MCF 10A (cell line): ENCODE measurements at places on chromosomes 1 and 21. TPM values are rescaled to one million over a fixed set of nuclear protein-coding genes. Genes with fewer than 3 reads are reported as not detected.

DNA sequence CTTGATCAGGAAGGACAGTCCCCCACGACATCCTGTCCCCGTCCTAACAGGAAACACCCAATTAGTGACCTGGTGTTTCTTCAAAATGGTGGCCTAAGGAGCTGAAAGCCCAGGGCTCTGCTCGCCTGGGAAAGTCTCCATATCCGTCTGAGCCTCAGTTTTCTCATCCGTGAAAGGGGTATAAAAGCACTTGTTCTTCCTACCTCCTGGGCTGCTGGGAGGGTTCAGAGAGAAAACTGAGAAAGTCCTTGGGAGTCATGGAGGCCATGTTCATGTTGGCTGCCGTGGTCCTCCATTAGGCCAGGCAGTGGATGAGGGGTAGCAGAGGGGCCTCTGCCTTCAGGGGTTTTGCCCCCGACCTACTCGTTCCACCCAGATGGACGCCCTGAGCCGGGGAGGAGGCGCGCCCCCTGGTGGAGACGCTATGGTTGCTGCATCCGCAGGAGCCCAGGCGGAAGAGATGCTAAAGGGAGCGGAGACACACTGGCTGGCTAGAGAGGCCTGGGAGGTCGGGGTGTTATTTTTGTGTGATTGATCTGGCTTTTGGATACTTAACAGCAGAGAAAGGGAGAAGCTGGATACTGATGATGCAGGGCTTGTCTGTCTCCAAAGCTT lies 113.5 kb downstream of the PRDM2 start:
- no peak for DNase-seq

DNASE2B gene
- total RNA-seq: not detected in 2 replicates

FCRL2 gene
- not detected in 2 replicates for total RNA-seq

IGFN1 gene
- total RNA-seq: 0.05 and 0.26 TPM in 2 replicates

UBIAD1 gene
- 21.7 and 23.2 TPM in 2 replicates for total RNA-seq

- no peak for DNase-seq
Observed at GRCh38 chr1:5570931-5571330, 421.3 kb downstream of the NPHP4 start.

DNA sequence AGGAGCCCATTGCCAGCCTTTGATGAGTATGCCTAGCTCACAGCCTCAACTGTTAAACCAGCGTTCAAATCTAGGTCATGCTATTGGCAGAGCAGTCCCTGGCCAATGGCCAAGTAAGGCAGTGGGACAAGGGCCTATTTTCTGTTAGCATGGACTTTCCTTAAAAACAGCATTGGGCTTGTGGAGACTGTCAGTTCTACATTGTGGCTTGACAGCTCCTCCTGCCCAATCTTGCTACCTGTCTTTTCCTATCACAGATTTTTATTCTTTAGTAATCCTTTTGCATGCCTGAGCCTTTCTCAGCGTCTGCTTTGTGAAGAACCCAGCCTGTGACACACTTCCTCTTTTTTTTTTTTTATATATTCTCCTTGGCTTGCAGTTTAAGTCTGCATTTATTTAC lies 56.4 kb downstream of the DIP2A start:
- DNase-seq: no peak

- DNase-seq: no peak
Observed at GRCh38 chr1:72885017-72885416, 602.7 kb upstream of the NEGR1 start.

DNA sequence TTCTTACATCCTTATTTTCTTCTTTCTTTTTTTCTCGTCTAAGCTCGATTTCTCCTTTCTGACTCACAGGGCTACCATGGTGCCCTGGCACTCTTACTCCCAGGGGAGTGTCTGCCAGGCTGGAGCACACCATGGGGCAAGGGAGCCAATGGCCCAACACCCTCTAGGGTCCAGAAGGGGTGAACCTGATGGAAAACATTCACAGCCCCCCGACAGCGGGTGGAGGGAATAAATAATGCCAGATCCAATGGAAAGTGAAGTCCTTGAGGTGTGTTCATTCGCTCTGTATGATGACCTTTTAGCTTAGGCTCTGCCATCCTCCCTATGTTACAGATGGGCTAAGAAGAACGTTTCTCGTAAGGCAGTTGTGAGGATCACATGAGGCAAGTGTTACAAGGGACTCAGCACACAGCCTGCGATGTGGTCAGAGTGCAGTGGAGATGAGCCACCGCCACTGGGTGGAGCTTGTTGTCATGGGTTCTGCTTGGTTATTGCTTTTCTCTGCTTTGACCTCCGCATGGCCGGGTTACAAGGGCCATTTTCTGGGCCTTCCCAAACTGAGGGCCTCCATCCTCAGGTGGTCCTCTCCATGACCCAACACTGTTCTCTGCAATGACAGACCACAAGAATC lies 3.5 kb upstream of the FCMR start:
- no peak for DNase-seq

SPRR2G gene
- not detected in 2 replicates for total RNA-seq

GRCh38 chr1:29811247-29811646 lies 574.9 kb downstream of the PTPRU start:
- DNase-seq: no peak

DNA sequence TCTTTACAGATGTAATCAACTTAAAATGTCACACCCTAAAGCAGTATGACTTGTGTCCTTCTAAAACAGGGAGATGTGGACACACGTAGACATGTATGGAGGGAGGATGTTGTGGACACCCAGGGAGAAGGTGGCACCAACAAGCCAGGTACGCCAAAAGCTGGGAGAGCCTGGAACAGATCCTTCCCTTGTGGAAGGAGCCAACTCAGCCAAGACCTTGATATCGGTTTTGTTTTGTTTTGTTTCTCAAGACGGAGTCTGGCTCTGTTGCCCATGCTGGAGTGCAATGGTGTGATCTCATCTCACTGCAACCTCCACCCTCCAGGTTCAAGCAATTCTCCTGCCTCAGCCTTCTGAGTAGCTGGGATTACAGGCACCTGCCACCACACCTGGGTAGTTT lies 45.6 kb downstream of the CHAF1B start:
- DNase-seq: no peak

GRCh38 chr1:220316305-220316704 lies 44.1 kb upstream of the RAB3GAP2 start:
- no peak for DNase-seq

GLRX2 gene
- 59.8 and 74.2 TPM in 2 replicates for total RNA-seq

DNA sequence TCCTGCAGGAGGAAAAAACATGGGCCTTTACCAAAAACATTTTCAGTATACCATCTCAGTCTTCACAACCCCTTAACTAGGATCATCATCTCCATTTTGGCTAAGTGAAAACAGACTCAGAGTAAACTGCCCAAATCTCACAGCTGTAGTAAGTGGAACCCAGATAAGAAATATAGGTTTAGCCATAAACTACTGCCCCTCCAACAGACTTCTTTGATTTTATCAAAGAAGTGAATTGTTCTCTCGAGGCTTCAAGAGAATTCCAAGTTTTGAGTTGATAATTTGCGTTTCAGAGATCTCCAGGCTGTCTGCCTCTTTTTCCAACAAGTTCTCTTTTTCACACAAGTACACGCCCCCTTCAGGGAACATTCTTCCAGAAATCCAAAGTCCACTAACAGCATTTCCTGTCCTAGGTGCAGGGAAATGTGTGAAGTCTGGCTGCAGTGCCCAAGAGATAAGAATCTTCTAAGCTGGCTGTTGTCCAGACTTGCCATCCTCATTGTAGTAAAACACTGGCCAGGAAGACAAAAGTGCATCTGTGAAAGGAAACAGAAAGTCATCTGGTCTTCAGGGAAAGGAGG lies 30.8 kb downstream of the RNF19B start:
- peak; percentile 47 for DNase-seq

HES4 gene
- total RNA-seq: 42.1 and 42.6 TPM in 2 replicates

GRCh38 chr21:26539566-26539965 lies 33.5 kb downstream of the CYYR1 start:
- no peak for DNase-seq

SAMD13 gene
- 1.2 and 1.3 TPM in 2 replicates for total RNA-seq

TRABD2B gene
- total RNA-seq: 0.96 and 2.6 TPM in 2 replicates

DNA sequence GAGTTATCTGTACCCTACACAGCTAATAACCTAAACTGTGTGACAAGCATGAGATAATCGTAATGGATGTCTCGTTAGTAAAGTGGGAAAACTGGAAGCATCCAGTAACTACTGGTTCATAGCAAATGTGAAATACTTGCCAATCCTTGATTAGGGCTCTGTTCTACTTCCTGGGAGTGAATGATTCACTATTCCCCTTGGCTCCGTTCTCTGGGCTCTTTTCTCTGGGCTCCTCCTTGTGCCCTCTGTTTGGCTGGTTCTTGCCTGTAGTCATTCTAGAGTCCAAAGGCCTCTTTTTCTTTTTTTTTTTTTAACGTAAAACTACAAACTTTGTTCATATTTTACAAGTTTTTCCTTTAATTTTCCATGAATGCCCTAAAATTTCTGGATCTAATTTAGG lies 465.8 kb upstream of the PLXNA2 start:
- DNase-seq: peak; percentile 16

GRCh38 chr1:17797478-17797877 lies 42.3 kb downstream of the ACTL8 start:
- no peak for DNase-seq

- no peak for DNase-seq
Observed at GRCh38 chr21:36030581-36031189, 29.6 kb downstream of the SETD4 start.

DNA sequence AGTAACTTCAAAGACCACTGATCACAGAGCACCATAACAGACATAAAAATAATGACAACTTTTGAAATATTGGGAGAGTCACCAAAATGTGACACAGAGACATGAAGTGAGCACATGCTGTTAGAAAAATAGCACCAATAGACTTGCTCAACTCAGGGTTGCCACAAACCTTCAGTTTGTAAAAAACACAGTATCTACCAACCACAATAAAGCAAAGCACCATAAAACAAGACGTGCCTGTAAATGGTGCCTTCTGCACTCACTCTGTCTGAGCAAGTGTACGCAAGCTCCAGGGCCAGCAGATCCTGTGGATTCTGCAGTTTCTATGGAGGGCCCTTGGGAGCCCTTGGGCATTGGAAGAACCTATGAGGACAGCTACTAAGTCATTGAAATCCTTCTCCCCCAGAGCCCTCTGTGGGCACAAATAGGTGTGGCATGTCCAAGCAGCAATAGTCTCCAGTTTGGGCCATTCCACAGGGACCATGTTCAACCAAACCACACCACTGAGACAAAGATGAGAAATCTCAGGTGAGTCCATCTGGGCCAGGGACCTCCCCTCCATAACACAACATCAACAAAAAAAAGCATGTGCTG lies 116.9 kb upstream of the RAB4A start:
- DNase-seq: no peak

- DNase-seq: no peak
Observed at GRCh38 chr1:69572921-69573320, 5.2 kb downstream of the LRRC7 start.

CA6 gene
- not detected in 2 replicates for total RNA-seq

DNA sequence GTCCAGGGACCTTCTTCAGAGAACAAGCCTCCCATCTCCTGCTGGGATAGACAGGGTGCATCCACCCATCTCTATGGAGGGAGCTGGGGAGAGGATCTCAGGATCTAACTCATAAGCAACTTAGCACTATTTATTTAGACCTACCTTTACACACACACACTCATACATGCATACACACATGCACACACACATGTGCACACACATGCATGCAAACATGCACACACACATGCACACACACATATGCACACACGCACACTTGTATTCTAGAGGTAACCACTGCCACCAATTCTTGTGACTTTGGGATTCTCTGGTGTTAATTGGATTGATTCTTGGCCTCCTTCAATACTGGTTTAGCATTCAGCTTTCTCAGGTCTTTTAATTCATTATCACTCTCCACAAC lies 9.8 kb downstream of the MT1HL1 start:
- no peak for DNase-seq

DNA sequence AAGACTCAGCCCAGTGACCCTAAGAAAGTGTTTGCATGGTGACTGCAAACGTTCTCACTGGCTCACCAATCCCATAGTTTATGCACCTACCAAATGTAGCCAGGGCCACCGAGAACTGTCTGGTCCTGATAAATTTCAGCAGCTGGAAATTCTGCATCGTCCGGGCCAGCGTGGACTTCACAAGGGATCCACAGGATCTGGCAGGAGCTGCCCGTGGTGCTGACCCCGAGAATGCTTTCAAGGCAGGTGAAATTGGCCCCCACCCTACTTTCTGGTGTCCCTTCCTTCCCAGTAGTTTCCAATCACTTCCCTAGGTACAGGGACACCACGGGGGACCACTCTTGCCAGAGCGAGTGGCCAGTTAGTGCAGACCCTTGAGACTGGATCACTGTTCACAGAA lies 26.2 kb downstream of the UBASH3A start:
- DNase-seq: no peak

- DNase-seq: peak; percentile 85
Observed at GRCh38 chr21:36927719-36928117, 38.8 kb downstream of the HLCS start.

GRCh38 chr1:233368106-233368788 lies 40.7 kb downstream of the MAP3K21 start:
- DNase-seq: peak; percentile 67

MFSD2A gene
- total RNA-seq: 49.1 and 52.9 TPM in 2 replicates

DNA sequence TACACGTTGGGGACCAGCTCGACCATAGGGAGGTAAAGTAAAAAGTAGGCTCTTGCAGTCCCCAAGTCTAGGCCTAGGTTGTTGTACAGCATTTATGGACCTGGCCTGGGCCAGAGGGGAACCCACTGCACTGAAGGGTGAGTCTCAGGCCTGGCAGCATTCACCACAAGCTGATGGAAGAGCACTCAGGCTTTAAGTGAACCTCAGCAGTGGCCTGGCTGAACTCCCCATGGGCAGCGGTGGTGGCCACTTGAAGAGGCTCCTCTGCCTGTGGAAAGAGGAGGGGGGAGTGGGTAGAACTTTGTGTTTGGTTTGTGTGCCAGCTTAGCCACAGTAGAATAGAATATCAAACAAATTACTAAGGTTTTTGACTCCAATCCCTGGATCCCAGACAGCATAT lies 176.2 kb upstream of the PRMT6 start:
- DNase-seq: no peak

DNA sequence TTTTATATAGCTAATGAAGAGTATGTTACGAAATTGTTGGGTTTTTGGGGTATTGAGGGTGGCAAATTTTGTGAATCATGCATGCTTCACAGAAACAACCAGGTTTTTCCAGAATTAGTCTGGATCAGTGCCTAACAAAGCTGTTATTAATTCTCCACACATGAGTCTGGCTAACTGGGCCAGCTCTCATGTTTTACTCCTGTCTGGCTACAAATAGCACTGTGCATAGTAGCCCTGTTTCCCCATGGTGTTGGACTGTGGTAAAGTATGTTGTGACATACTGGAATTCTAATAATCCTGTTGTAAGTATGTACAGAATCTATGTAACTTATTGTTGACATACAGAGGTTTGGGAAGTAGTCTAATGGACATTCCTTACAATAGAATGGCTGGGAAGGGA lies 35.8 kb downstream of the S100B start:
- DNase-seq: no peak

PARS2 gene
- 4.7 and 5.4 TPM in 2 replicates for total RNA-seq
